ENCODE measurements at places on chromosomes 3 and 15.
A peak's percentile ranks its signal among the peaks of the same experiment; 100 is the strongest.

DNA sequence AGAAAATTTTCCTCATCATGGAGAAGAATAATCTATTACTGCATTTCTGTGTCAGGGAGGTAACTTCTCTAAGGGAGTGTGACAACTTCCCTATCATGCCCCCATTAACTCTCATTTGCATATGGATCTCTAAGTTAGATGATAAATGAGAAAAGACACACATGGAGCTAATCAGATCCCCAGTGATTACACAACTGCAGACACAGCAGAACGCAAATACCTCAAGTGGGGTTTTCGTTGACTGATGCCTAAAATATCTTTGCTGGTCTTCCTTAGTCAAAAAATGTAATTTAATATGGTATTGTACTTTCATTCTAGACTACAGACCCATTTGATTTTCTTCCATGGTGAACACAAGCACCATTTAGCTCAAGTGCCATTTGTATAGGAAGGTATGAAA lies 630.5 kb downstream of the TBL1XR1 start:
- no peak for DNase-seq

GRCh38 chr3:147775816-147776530 lies 366.8 kb downstream of the ZIC1 start:
- no peak for DNase-seq

- no peak for DNase-seq
Observed at GRCh38 chr3:189687475-189687874, 56.3 kb downstream of the TP63 start.

- DNase-seq: no peak
Observed at GRCh38 chr3:157374933-157375332, 61.7 kb upstream of the PTX3 start.

DNA sequence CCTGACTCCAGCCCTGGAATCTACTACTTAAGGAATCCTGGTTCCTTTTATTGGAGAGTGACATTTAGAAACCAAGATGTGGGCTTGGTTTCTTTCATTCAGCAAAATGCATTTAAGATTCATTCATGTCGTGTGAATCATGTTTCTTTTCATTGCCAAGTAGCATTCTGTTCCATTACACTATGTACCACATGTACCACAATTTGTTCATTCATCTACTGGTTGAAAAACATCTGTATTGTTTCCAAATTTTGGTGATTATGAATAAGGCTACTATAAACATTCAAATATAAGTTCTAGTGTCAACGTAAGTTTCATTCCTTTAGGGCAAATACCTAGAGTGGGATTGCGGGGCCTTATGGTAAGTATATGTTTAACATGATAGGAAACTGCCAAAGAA lies 264.2 kb downstream of the VPS13C start:
- DNase-seq: no peak

GRCh38 chr3:172448661-172449465 lies 607 bp upstream of the GHSR start:
- DNase-seq: no peak

DNA sequence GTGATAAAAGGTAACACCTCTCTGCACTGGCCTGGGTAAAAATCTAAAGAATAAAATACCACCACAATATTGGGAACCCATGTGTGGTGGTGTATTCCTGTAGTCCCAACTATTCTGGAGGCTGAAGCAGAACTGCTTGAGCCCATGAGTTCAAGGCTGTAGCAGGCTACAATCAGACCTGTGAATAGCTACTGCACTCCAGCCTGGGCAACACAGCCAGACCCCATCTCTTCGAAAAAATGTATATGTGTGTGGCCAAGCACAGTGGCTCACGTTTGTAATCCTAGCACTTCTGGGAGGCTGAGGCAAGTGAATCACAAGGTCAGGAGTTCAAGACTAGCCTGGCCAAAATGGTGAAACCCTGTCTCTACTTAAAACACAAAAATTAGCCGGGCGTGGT lies 1.8 kb upstream of the RPL14 start:
- DNase-seq: no peak

- no peak for DNase-seq
Observed at GRCh38 chr3:197494366-197495058, 61.3 kb downstream of the BDH1 start.

DNA sequence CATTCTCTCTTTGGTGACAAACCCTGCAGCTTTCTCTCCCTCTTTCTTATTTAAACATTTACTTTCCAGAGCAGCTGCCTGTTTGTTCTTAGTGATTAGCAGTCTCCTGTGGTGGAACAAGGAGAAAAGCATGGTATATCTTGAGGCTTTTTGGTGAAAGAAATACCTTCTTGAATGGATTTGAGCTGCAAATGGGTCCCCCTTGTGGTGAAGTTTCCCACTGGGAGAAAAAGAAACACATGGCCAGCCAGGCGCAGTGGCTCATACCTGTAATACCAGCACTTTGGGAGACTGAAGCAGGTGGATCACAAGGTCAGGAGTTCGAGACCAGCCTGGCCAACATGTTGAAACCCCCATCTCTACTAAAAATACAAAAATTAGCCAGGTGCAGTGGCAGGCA lies 48.3 kb upstream of the ACP3 start:
- DNase-seq: no peak

- DNase-seq: no peak
Observed at GRCh38 chr15:45892182-45892581, 257.4 kb downstream of the SQOR start.

DNA sequence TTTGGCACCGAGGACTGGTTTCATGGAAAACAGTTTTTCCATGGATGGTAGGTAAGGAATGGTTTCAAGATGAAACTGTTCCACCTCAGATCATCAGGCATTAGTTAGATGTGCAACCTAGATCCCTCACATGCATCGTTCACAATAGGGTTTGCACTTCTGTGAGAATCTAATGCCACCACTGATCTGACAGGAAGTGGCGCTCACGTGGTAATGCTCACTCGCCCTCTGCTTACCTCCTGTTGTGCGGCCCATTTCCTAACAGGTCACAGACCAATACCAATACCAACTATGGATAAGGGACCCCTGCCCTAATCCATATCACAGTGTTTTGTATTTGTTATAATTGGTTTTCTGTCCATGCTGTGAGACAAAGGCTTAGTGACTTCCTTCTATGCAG lies 58.9 kb downstream of the SLMAP start:
- peak; percentile 16 for DNase-seq

GRCh38 chr3:51375136-51375535 lies 10.0 kb upstream of the MANF start:
- DNase-seq: no peak

- DNase-seq: no peak
Observed at GRCh38 chr3:138371070-138371965, 22.9 kb downstream of the MRAS start.

DNA sequence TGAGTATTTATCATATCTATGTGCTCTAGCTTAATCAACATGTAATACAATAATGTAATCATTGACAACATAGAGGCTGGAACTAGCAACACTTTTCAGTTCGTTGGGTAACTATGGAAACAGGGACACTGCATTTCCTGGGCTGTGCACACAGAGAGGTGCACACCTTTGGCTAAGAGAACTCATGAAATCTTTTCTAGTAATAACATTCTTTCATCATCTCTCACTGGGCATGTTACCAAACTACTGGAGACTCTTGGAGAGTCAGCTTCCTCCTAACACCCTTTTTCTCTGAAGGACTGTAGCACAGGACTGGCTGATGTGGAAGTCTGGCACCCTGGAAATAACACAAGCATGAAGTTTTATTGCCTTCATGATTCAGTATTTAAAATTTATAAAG lies 135.6 kb downstream of the KCNMB2 start:
- DNase-seq: no peak

GRCh38 chr15:93929375-93930094 lies 301.8 kb upstream of the MCTP2 start:
- no peak for DNase-seq

GRCh38 chr3:186815435-186815834 lies 9.2 kb upstream of the RFC4 start:
- no peak for DNase-seq

- DNase-seq: no peak
Observed at GRCh38 chr3:128145279-128145678, 8.0 kb upstream of the EEFSEC start.

- DNase-seq: no peak
Observed at GRCh38 chr3:152307829-152308474, 39.2 kb downstream of the MBNL1 start.
